ENCODE measurements at places on chromosomes 13 and 19.

DNA sequence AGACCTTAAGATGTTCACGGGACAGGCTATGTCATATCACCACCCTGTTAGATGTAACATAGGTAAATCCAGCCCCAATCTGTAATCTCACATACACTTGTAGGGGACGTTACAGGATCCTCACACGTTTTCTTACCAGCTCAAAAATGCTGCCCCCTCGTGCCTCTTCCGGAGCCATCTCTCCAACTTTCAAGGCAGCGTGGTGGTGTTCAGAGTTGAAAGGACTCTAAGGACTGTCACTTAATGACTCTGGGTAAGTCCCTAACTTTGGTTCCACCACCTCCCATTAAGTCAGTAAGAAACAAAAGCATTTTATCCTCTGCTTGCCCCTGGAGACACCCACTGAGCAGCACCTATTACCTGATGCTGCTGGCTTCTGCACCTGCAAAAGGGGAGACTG, 4.4 kb downstream of the MED26 start:
- no peak for DNase-seq

GRCh38 chr13:99003851-99004471, 26.1 kb upstream of the DOCK9 start:
- DNase-seq: no peak

DNA sequence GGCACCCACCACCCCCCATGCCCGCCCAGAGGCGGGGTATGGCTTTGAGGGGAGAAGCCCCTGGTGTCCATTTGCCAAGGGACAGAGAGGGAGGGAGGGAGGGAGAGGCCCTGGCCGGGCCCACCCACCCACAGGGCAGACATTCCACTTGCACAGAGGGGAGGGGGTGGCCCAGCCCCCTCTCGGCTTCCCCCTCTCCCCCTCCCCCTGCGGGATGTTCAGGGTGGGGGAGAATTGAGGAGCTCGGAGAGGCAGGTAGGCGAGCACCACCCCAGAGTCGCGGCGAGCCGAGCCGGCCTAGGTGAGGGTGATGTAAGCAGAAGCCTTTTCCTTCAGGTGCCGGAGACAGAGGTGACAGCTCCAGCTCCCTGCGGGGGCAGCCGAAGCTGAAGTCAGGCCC, 12.3 kb downstream of the DPF1 start:
- DNase-seq: no peak

- DNase-seq: no peak
Measured at GRCh38 chr19:51071095-51071405, 6.2 kb upstream of the KLK13 start.

DNA sequence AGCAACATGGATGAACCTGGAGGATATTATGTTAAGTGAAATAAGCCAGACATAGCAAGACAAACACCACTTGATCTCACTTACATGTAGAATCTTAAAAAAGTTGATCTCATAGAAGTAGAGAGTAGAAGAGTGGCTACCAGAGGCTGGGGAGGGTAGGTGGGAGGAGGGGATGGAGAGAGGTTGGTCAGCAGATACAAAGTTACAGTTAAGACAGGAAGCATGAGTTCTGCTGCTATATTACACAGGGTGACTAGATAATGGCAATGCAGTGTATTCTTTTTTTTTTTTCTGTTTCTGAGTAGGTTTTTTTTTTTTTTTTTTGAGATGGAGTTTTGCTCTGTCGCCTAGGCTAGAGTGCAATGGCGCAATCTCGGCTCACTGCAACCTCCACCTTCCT, 15.2 kb upstream of the THSD1 start:
- no peak for DNase-seq

DNA sequence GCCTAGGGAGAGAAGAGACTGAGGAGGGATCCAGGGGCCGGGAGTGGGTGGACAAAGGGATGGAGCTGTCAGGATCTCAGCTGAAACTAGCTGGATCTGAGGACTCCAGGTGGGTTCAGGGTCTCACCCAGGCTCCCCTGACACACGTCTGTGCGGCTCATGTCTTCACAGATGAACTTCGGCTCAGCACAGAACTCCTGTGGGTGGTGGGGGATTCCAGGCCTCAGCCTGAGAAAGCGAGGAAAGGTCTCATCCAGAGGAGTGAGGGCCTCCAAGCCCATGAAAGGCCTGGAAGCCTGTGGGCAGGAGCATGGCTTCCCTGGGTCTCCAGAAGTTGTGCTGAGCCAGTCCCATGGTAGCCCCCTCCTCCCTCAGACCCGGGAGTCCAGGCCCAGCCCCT, 1.4 kb downstream of the CAPN12 start:
- no peak for DNase-seq

DNA sequence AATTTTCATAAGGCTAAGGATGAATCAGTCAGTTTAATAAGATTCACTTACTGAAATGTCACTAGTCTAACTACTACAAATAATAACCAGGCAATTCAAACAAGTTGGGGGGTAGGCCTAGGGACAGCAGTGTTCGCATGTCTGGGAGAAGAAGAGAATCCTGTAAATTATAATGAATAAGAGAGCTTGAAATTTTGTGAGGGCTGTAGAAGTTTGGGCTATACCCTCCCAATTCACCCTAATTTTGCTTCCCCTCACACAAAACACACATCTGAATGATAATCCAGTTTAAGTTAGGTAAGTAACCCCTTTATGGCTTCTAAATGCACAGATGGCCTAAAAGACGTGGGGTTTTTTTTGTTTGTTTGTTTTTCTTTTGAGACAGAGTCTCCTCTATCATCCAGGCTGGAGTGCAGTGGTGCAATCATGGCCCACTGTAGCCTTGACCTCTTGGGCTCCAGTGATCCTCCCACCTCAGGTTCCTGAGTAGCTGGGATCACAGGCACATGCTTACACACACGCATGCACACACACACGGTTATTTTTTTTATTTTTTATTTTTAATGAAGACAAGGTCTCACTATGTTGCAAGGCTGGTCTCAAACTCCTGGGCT, 69.9 kb downstream of the TBC1D4 start:
- DNase-seq: no peak

DNA sequence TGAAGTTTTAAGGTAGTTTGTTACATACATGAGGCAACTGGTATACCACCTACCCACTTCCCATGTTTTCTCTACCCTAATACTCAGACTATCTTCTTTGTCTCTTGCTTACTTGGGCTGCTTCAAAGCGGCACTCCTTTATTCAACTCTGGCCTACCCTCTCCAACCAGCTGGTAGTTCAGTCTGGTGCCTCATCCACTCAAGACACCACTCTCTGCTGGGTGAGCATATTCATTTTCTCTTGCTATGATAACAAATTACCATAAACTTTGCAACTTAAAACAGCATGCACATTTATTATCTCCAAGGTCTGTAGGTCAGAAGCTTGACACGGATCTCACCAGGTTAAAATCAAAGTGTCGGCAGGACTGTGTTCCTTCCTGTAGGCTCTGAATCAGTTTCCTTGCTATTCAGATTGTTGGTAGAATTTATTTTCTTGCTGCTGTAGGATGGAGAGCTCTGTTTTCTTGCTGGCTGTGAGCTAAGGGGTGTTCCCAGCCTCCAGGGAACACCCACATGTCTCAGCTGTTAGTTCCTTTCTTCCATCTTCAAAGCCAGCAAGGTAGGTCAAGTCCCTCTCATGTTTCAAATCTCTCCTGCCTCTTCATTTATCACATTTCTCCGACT, 666.0 kb downstream of the DIAPH3 start:
- DNase-seq: no peak

DNA sequence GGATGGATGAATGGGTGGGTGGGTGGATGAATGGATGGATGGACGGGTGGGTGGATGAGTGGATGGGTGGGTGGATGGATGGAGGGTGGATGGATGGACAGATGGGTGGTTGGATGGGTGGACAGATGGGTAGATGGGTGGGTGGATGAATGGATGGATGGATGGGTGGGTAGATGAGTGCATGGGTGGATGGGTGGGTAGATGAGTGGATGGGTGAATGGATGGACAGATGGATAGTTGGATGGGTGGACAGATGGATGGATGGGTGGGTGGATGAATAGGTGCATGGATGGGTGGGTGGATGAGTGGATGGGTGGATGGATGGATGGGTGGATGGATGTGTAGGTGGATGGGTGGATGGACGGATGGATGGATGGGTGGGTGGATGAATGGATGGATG, 17.8 kb downstream of the SHC2 start:
- no peak for DNase-seq

GRCh38 chr13:53822136-53822535, 793.5 kb downstream of the OLFM4 start:
- DNase-seq: no peak

DNA sequence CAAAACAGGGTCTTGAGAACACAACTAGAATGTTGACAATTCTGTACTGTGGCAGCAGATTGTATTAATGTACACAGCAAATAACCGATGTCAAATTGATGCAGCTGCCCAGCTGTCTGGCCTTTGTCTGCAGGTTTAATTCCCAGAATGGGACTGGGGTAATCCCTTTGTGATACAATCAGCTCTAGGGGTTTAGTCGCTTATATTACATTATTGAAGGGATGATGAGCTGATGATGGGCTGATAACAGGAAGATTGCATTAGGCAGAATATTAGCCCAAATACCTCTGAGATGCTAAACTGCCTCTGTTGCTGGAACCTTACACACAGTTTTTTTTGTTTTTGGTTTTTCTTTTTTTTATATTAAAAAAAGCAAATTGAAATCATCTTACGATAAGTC, 265.0 kb downstream of the RBM26 start:
- DNase-seq: no peak

DNA sequence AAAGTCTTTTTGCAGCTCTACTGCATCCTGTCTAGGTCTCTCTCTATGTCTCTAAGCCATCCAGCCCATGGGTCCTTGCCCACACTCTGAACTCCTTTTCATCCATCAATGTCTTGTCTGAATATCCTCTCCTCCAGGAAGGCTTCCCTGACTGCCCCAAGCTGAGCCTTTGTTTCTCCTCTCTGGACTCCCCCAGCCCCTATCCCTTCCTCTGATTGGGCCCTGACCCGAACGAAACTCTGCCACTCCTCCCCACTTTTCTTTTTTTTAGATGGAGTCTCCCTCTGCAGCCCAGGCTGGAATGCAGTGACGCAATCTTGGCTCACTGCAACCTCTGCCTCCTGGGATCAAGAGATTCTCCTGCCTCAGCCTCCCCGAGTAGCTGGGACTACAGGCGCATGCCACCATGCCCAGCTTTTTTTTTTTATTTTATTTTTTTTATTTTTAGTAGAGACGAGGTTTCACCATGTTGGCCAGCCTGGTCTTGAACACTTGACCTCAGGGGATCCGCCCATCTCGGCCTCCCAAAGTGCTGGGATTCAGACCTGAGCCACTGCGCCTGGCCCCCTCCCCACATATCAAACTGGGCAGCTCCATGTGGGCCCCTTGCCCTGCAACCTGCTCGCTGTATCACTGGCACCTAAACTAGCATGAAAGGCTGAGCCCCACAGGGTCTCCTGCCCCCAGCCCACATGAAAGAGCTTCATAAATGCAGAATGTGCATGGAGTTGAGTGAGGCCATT, 870 bp upstream of the UNC13A start:
- DNase-seq: no peak

GRCh38 chr19:2652504-2653099, 49.9 kb downstream of the GNG7 start:
- no peak for DNase-seq

GRCh38 chr19:56474308-56474707, 2.8 kb downstream of the ZNF667 start:
- DNase-seq: no peak

DNA sequence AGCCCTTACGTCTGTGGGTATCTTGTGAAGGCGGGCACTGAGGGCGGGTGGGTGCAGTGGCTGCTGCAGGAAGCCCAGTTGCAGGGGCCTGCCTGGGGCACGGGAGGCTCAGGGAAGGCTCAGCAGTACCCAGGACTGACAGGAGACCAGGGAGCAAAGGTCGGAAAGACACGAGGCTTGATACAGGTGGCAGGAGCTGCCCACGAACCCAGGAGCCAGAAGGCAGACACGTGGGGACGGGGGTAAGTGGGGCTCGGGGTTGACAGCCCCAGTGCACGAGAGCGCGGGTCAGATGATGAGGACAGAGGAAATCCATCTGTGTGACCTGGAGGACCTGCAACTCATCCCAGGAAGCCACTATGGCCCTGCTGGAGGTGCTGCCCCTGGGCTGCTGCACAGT, 25.3 kb downstream of the ELAVL1 start:
- no peak for DNase-seq

DNA sequence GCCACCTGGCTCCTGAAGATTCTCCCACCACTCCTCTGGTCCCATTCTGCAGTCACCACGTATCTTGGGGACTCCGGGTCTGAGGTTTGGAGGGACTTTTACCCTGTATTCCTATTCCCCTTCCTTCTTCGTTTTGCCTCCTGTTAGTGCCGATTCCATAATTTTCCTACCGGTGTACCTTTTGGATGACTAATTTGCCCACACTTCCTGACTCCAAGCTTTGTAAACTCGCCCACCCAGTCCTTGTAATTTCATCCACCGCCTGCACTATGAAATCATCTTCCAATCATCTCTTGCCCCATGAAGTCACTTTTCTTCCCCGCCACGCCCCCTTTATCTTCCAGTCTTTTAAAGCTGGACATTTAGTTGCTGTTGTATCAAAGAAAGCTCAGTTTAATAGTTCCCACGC, 572 bp downstream of the UCHL3 start:
- DNase-seq: peak; percentile 78

DNA sequence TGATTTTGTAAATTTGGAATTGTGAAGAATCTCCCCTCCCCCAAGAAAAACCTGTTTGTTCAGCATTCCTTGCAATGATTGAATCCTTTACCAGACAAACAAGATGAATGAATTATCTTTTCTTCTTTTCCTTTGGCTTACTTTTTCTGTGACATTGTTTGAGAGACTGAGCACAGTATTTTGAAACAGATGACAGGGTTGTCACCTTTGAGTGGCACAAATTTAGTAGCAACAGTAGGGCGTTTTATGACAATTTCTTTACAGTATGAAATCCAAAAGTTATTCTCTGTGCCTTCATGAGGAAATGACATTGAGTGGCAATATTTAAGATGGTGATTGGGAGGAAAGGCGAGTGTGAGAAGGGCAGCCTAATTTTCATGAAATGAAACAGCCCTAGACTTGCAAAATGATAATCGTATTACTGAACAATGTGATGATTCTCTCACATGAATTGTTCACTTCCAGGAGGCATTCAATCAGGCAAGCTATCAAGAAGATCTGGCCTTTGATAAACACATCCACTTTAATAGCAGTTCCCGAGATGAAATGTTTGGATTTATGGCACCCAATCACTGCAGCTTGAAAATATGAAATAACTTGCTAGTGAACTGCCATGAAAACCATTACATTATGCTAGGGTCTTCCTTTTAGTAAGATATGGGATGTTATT, 68.6 kb upstream of the SCEL start:
- no peak for DNase-seq

GRCh38 chr13:46595885-46596275, 42.9 kb downstream of the LRCH1 start:
- no peak for DNase-seq
